ENCODE measurements at places on chromosomes 6 and 20. TPM values are rescaled to one million over a fixed set of nuclear protein-coding genes. Genes with fewer than 3 reads are reported as not detected.
A peak's percentile ranks its signal among the peaks of the same experiment; 100 is the strongest.

The PXDC1 gene
- polyA plus RNA-seq: 0.55 TPM

The SMLR1 gene
- polyA plus RNA-seq: not detected

The GPLD1 gene
- not detected for polyA plus RNA-seq

The CNR1 gene
- 0.07 TPM for polyA plus RNA-seq

The SNAI1 gene
- polyA plus RNA-seq: 2.4 TPM

The TMEM63B gene
- 1.9 TPM for polyA plus RNA-seq

The LY6G6C gene
- 0.23 TPM for polyA plus RNA-seq

The SAMD10 gene
- polyA plus RNA-seq: 2.2 TPM

The MDFI gene
- not detected for polyA plus RNA-seq

The MAN1A1 gene
- 16.1 TPM for polyA plus RNA-seq

The ACTL10 gene
- 1.1 TPM for polyA plus RNA-seq

The C6orf15 gene
- polyA plus RNA-seq: not detected

The RHAG gene
- not detected for polyA plus RNA-seq

The TBXT gene
- polyA plus RNA-seq: not detected

The TAAR5 gene
- polyA plus RNA-seq: not detected

DNA sequence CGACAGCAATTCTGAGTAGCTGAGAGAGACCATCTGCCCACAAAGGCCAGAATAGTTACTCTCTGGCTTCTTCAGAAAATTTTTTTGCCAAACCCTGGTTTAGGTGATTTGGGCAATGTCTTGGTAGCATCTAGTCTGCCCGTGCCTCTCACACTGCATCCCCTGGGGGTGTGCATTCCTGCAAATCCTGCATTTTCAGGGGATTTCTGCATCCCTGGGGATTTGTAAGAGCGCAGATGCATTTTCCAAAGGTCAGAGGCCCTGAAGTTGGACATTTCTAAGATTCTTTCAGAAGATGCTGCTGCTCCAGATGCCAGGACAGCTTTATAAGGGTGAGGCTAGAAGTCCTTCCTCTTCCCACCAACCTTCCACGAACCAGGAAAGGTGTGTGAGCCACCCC lies 4.0 kb downstream of the CST9 start:
- DNase-seq: no peak

DNA sequence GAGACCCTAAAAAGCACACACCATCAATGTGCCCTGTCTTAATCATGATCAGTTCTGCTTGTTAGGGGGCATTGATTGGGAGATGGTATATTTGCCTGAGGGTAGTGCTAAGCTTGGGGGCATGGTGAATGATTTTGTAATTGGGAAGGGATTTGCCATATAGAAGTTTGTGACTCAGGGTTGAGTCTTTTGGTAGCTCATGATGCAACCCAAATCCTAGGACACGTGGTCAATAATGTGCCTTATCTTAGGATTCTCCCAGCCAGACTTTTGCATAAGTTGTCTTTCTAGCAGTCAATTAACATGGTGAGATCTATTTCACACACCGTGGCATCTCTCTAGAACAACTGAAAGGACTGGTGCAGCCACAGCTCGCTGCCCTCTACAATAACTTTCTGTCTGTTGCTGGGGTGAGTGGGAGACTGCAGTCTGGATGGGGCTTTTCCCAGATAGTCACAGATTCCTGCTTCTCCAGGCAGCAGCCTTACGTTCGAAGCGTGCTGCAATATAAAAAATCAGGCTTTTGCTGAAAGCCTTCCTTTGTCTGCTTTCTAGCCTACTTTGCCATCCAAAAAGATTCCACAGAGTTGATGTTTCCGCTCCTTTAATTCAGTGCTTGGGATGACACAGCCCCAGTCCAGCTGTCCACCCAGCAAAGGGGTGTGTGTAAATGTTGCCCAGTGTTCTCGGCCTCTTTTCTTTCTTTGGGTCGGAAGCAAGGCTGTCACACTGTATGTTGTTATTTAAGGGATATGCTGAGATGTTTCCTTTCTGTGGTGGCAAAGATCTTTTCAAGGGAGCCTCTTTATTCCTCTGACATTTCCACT lies 58.9 kb downstream of the ID4 start:
- DNase-seq: no peak

GRCh38 chr6:119314885-119315272 lies 34.7 kb downstream of the MAN1A1 start:
- DNase-seq: no peak

DNA sequence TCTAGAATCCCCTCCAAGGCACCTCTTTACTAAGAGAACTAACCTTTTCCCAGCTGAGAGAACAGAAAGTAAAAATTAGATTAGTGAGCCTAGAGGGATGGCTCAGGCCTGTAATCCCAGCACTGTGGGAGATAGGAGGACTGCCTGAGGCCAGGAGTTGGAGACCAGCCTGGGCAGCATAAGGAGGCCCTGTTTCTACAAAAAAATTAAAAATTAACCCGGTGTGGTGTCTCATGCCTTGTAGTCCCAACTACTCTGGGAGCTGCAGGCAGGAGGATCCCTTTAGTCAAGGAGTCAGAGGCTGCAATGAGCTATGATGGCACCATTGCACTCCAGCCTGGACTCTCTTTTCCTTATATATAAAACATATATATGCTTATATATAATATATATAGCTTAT lies 5.5 kb upstream of the OOEP start:
- DNase-seq: no peak

DNA sequence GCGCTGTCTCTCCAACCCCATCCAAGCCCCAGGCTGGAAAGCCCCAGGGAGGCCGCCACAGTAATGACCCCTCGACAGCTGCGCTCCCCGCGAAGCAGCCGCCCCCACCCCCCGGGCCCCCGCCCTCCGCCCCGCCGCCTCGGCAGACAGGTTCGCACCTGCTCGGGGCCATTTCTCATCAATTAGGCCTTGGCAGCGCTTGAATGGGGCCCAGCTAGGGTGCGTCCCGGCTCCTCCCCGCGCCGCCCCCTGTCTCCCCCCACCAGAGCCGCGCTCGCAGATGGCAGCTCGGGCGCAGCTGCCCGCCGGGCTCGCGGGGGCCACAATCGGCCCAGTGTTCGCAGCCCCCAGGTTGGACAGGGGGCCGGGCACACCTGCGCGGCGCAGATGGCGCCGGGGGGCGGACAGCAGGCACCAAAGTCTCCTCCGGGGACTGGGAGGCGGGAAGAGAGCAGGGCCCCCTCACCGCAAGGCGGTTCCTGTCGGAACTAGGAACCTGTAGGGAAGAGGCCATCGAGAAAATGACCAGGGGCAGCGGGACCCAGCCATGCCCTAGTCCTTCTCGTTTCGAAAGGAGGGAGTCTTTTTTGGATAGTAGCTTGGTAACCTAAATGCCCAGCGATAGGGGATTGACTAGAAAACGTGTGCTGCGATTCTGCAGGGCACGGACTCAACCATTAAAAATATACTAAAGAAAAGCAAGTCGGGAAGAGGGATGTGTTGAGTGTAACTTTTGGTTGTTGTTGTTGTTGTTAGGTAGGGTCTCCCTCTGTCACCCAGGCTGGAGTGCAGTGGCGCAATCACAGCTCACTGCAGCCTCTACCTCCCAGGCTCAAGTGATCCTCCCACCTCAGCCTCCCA lies 83.2 kb upstream of the EYA2 start:
- no peak for DNase-seq

GRCh38 chr20:50587291-50587961 lies 77.2 kb downstream of the PTPN1 start:
- no peak for DNase-seq

- DNase-seq: no peak
Observed at GRCh38 chr6:35213824-35214756, at the start of gene SCUBE3. SCUBE3 (plus strand) TSS chr6:35213956; CDS start chr6:35214419, 463 bp downstream.

GRCh38 chr6:3496395-3496794 lies 39.5 kb upstream of the SLC22A23 start:
- DNase-seq: no peak

- DNase-seq: no peak
Observed at GRCh38 chr20:3209946-3210317, 634 bp downstream of the ITPA start.

GRCh38 chr6:167745670-167746389 lies 80.9 kb upstream of the AFDN start:
- no peak for DNase-seq

DNA sequence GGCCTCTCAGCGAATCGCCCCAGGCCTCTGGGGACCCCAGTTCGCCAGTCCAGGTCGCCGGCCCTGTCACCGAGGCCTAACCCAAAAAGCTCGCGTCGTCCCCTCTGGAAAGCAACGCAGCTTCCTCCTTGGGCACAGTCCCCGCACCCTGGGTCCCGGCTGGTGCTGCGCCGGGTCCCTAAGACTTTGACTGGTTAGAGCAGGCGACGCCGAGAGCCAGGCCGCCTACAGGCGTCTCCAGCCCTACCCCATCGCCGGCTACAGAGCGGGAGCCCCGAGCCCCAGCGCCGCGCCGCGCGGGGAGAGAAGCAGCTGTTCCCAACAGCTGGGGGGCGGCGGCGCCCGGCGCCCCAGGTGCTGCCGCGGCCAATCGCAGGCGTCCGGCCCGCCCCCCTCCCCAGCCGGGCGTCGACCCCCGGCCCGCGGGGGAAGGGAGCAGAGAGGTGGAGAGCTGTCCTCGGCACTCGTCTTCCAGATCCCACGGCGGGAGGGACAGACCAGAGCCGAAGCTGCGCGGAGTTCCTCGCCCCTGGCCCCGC lies 540 bp upstream of the RBM24 start:
- no peak for DNase-seq

GRCh38 chr6:71107911-71108420 lies 151.1 kb upstream of the B3GAT2 start:
- no peak for DNase-seq

GRCh38 chr20:20561172-20561571 lies 151.3 kb downstream of the RALGAPA2 start:
- DNase-seq: no peak

GRCh38 chr6:22208026-22208425 lies 88.8 kb downstream of the PRL start:
- DNase-seq: no peak

GRCh38 chr6:20200761-20201630 lies 11.3 kb downstream of the MBOAT1 start:
- DNase-seq: no peak

DNA sequence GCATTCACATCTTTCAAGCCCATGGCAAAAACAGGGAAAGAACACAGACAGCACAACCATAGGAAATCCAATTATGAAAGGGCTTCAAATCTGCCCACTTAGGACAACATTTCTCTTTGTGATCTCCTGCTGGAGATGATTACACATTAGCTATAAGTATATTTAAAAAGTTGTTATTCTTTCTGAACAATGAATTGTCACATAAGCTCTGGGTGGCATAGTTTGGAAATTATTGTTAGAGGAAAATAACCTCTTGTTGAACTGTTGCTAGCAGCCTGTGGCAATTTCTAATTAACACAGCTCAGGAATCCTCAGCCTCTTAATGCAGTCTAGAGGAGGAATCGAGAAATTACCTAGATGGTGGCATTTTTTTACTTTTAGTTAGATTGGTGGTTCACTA lies 54.9 kb downstream of the BCAS1 start:
- no peak for DNase-seq

GRCh38 chr20:20075032-20075431 lies 22.7 kb downstream of the CFAP61 start:
- no peak for DNase-seq

GRCh38 chr6:43953794-43954310 lies 173.4 kb downstream of the MRPL14 start:
- peak; percentile 20 for DNase-seq

GRCh38 chr6:145929037-145929633 lies 35.0 kb downstream of the SHPRH start:
- DNase-seq: no peak

GRCh38 chr6:81979329-81979728 lies 226.8 kb upstream of the TENT5A start:
- DNase-seq: no peak

- peak; percentile 38 for DNase-seq
Observed at GRCh38 chr6:44284121-44284520, 13.9 kb downstream of the TMEM151B start.

DNA sequence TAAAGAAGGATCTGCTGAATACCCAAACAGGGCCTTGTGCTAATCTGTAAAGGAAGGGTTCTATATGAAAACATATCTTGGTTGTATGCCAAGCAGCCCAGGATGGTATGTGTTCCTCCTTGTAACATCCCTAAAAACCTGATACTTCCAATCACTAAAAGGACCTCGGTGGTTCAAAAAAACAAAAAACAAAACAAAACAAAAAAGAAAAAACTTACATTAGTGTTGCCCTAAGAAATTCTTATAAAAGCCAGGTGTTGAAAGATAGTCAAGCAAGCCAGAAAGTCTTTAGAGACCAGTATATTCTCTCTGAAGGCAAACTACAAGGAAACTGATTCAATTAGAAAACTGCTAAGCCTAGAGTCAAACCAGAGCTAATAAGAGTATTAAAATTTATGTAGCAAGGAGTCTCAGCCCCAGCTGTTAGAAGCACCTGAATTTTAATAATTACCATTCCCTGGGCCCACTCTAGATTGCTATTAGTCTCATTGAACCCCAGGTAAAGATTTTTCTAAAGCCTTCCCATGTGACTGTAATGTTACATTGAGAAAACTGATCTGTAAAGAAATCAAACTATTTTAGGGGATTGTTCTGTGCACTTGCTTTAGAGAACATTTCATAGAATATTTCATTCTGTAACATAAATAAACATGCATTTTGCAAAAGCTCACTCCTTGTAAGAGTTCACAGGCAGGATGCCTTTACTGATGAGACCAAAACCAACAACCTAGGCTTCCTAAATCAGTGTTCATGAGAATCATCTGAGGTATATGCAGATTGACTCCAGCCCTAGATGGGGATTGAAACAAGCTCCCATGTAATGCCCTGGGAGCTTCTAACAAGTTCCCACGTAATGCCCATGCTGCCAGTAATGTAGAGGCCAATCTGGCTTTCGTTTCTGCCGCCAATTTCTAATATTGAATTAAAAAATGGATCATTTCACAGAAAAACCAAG lies 95.2 kb upstream of the BTN3A2 start:
- DNase-seq: no peak

- DNase-seq: no peak
Observed at GRCh38 chr6:166757232-166758135, 130.4 kb upstream of the RPS6KA2 start.

DNA sequence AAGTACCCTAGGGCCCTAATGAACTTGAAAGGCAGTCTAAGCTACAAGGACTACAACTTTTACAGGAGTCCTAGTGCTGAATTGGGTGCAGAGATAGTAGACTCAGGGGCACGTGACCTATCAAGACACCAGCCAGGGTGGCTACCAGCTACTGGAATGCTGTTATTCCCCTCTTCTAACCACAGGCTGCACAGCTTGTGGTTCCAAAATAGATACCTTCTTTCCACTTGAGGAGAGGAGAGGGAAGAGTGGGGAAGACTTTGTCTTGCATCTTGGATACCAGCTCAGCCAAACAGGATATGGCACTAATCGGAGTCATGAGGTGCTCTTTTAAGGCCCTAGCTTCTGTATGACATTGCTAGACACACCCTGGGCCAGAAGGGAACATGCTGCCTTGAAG lies 60.0 kb upstream of the MTRF1L start:
- DNase-seq: no peak

DNA sequence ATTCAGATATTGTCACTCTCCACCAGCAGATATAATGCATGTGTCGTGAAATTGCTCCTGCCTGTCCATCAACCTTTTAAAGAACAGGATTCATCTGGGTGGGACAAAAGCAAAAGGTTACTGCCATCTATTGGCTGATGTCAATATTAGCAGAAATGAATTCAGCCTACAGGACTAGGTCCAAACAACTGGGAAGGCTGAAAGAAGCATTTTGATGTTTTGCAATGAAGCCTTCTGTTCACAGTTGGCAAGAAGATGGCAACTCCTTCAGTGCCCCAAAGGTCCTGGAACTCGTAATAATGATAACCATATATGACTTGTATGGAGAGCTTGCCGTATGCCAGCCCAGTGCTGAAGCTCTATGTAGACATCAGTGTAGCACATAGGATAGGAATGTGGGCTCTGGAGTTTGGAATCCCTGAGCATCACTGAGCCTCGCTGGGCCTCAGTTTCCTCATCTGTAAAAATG lies 7.5 kb downstream of the BCAS1 start:
- DNase-seq: peak; percentile 31

GRCh38 chr20:3981132-3981452 lies 34.3 kb downstream of the RNF24 start:
- no peak for DNase-seq
